ENCODE measurements at places on chromosomes 12 and 14.
A peak's percentile ranks its signal among the peaks of the same experiment; 100 is the strongest.

DNA sequence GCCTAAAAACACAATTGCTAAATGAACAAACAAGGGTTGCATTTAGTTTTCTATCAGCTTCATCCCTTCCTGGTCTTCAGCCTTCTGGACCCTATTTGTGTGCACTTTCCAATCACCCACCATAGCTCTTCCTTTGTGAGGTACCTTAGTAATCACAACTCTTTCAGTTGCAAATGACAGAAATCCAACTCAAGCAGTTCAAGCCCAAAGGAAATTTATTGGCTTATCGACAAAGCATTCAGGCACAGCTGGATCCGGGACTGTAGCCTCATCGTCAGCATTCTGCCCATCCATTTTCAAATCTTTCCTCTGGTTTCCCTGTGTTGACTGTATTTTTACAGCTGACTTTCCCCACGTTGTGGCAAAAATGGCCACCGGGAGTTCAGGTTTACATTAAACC, 148.6 kb upstream of the VASH1 start:
- H3K4me3 ChIP-seq, result no peak overlapping the region
- no peaks in the 10 kb centered on the region for H3K27me3 ChIP-seq
- no peak for DNase-seq
- no peaks in the 10 kb centered on the region for H3K4me1 ChIP-seq

DNA sequence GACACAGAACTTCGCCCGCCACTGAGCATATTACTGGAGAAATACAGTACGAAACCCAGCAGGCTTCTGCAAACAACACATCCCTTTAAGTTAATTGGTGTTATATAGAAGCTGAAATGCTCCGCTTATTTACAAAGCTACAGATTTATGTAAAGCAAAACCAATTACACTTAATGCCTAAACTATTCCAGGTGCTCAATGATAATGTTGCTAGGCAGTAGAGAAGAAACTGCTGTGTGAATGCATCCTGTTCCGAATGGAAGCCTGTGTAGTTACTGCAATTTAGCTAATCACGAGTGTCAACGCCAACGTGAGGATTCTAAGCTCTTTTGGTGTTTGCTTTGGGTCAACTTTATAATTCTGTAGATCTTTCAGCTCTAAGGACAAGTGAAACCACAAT, 89.8 kb downstream of the SLC15A5 start:
- no peak for DNase-seq
- H3K4me3 ChIP-seq, result no peak overlapping the region
- H3K36me3 ChIP-seq, result no peaks in the 10 kb centered on the region
- no peaks in the 10 kb centered on the region for H3K27me3 ChIP-seq
- no peak overlapping the region for H3K27ac ChIP-seq
- no peaks in the 10 kb centered on the region for H3K4me1 ChIP-seq

- H3K27ac ChIP-seq, result no peak overlapping the region
- no peak overlapping the region for H3K4me3 ChIP-seq
- no peaks in the 10 kb centered on the region for H3K36me3 ChIP-seq
- peaks cover 38% of the 10 kb centered on the region for H3K4me1 ChIP-seq
- DNase-seq, result no peak
- H3K27me3 ChIP-seq, result no peaks in the 10 kb centered on the region
Observed at GRCh38 chr14:56211084-56211483, 92.9 kb downstream of the PELI2 start.

- H3K36me3 ChIP-seq, result no peaks in the 10 kb centered on the region
- H3K4me1 ChIP-seq, result no peaks in the 10 kb centered on the region
- no peak overlapping the region for H3K4me3 ChIP-seq
- H3K27me3 ChIP-seq, result no peaks in the 10 kb centered on the region
- no peak for DNase-seq
- H3K27ac ChIP-seq, result no peak overlapping the region
Observed at GRCh38 chr12:60194678-60195077, 598.8 kb downstream of the SLC16A7 start.

DNA sequence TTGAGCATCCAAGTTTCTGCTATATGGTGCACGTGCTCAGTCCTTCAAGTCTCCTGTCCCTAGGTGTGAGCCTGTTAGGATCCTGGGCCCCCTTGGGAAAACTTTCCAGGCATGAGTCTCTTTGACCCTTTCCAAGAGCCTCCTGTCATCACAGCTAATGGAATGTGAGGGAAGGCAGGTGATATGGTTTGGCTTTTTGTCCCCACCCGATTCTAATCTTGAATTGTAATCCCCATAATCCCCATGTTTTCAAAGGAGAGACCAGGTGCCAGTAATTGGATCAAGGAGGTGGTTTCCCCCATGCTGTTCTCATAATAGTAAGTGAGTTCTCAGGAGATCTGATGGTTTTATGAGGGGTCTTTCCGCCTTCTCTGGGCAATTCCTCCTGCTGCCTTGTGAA, 265.5 kb downstream of the ATP23 start:
- no peaks in the 10 kb centered on the region for H3K27me3 ChIP-seq
- no peak overlapping the region for H3K27ac ChIP-seq
- no peak overlapping the region for H3K4me3 ChIP-seq
- no peaks in the 10 kb centered on the region for H3K36me3 ChIP-seq

GRCh38 chr12:57620245-57620935, 9.2 kb downstream of the ARHGEF25 start:
- H3K27me3 ChIP-seq, result peaks cover 16% of the 10 kb centered on the region
- no peaks in the 10 kb centered on the region for H3K36me3 ChIP-seq
- DNase-seq, result no peak
- H3K27ac ChIP-seq, result no peak overlapping the region
- H3K4me1 ChIP-seq, result peaks cover 22% of the 10 kb centered on the region

DNA sequence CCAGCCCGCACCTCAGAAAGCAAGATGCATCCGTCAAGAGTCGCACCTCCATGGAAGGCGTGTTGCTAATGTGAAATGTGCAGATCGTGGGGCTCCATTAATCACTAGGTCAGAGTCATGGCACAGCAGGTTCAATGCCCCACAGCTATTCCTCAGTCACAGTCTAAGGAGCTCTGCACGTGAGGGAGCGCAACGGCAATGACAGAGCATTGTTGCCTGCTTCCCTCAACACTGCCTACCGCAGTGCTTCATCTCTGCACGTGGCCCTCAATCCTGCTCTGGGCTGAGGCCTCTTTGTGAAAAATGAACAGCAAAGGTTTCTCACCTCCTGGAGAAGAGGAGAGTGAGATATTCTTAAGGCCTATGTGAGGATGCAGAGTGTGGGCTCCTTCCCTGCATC, 995.2 kb upstream of the TMEM132C start:
- no peak overlapping the region for H3K27ac ChIP-seq
- no peaks in the 10 kb centered on the region for H3K36me3 ChIP-seq
- no peak for DNase-seq

GRCh38 chr12:112938751-112939150, 477 bp downstream of the OAS3 start:
- peaks cover 50% of the 10 kb centered on the region for H3K4me1 ChIP-seq
- H3K36me3 ChIP-seq, result peaks cover 28% of the 10 kb centered on the region
- no peaks in the 10 kb centered on the region for H3K27me3 ChIP-seq
- H3K4me3 ChIP-seq, result peak overlapping the region; percentile 84
- H3K27ac ChIP-seq, result peak overlapping the region; percentile 94
- no peak for DNase-seq

DNA sequence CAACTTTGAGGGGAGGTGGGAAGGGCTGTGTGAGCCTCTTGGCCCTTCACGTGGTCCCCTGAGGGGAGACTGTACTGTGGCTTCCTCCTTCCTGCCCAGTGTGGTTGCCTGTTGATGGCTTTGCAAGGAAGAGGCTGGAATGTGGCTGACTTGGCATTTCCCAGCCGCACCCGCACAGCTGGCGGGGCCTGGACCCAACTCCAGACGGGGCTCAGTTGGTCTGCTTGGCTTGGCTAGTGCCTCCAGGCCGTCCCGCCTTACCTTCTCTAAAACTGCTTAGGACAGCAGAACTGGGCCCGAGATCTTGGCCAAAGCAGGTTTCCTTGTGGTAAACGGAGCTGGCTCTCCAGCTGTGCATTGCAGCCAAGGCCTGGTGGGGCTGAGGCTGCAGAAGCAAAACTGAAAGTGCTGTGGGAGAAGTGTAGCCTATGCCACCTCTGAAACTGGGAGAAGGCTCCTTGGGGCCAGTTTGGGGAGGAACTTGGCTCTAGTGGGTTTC, 139.5 kb downstream of the SMOC1 start:
- peaks cover 7% of the 10 kb centered on the region for H3K4me1 ChIP-seq
- H3K4me3 ChIP-seq, result peak overlapping the region; percentile 48
- H3K27ac ChIP-seq, result no peak overlapping the region
- H3K27me3 ChIP-seq, result peaks cover 3% of the 10 kb centered on the region
- no peaks in the 10 kb centered on the region for H3K36me3 ChIP-seq

- H3K27me3 ChIP-seq, result no peaks in the 10 kb centered on the region
- no peak overlapping the region for H3K4me3 ChIP-seq
Observed at GRCh38 chr14:30573966-30574365, 15.0 kb downstream of the G2E3 start.

- H3K4me3 ChIP-seq, result no peak overlapping the region
- H3K27ac ChIP-seq, result peak overlapping the region; percentile 87
- H3K4me1 ChIP-seq, result peaks cover 38% of the 10 kb centered on the region
- H3K27me3 ChIP-seq, result no peaks in the 10 kb centered on the region
Observed at GRCh38 chr14:68586896-68587751, 205.7 kb downstream of the ZFP36L1 start.

GRCh38 chr14:36270191-36270590, 50.2 kb downstream of the MBIP start:
- DNase-seq, result no peak
- H3K36me3 ChIP-seq, result no peaks in the 10 kb centered on the region
- H3K4me3 ChIP-seq, result no peak overlapping the region
- peaks cover 12% of the 10 kb centered on the region for H3K4me1 ChIP-seq
- H3K27me3 ChIP-seq, result peaks cover 47% of the 10 kb centered on the region

- H3K4me3 ChIP-seq, result no peak overlapping the region
- no peak for DNase-seq
- H3K27ac ChIP-seq, result no peak overlapping the region
- no peaks in the 10 kb centered on the region for H3K36me3 ChIP-seq
- H3K27me3 ChIP-seq, result no peaks in the 10 kb centered on the region
Observed at GRCh38 chr12:1651946-1652345, 22.9 kb downstream of the WNT5B start.

- H3K36me3 ChIP-seq, result no peaks in the 10 kb centered on the region
- no peak overlapping the region for H3K27ac ChIP-seq
- H3K27me3 ChIP-seq, result no peaks in the 10 kb centered on the region
- no peak for DNase-seq
- H3K4me1 ChIP-seq, result no peaks in the 10 kb centered on the region
Observed at GRCh38 chr12:76300297-76300665, 47.9 kb downstream of the BBS10 start.

Measured in esophagus squamous epithelium (tissue), 5 donors.